Stimulated activated CD4-positive, alpha-beta T cell treated with anti-CD3 and anti-CD28 coated beads, Interleukin-12 subunit alpha, Interleukin-12 subunit beta, amount 100 ng/mL, for 48 hours (primary cell): ENCODE measurements at places on chromosomes 2 and 18.

- DNase-seq, result no peak
These were observed 179.8 kb upstream of the RBBP8 start for GRCh38 chr18:22753130-22753831.

DNA sequence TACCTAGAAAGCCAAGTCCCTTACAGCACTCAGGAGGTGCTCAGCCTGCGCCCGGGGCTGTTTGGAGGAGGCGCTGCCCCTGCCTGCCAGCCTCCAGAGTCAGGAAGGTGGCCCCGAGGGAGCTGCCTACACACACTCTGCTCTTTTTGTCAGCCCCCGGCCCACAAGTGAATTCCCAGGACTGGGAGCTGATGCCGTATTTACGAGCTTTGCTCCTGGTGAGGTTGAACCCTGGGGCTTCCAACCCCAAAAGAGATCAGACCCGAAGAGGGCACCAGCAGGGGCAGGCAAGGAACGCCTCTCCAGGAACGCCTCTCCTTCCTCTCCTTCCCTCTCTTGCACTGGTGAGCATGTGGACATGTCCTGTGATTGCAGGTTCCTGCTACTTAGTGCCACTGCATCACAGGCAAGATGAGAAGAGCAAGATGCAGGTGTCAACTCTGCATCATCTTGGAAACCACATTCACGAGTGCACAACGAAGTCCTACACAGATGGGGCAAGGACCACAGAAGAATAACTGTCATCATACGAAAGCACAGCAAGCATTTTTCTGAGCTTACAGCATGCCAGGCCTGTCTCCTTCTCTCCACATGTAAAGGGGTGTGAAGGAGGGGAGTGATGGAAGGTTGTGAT is 126.7 kb downstream of the NDUFA10 start:
- DNase-seq, result no peak

DNA sequence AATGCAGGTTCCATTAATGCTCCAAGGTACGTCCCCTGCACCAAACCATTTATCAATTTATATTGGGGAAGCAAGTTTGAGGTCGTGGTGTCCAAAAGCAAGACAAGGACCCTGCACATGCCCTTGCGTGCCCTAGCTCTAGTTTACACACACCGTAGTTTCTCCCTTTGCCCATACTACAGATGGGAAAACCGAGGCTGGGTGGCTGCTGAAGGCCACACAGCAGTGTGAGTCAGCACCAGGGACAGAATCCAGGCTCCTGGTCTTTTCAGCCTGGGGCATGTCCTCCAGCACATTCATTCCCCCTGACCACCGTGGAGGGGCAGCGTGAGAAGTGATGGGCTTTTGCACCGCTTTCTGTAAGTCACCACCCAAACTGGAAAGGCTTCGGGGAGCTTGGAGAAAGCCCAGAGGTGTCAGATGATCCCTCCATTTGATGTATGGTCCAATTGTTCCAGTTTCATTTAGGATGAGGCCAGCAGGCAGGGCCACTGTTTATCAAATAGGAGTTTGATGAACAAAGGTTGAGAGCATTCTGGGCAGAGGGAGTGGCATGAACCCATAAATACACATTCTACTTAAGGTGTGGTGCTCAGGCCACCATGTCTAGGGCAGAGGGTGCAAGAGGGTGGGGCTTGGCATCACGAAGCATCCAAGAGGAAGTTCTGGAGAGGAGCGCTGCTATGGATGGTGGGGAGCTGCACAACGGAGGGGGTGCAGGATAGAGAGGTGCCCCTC is 274.1 kb downstream of the HAUS1 start:
- DNase-seq, result no peak

- no peak for DNase-seq
These were observed 20.0 kb downstream of the BUB1 start for GRCh38 chr2:110657724-110658305.

- no peak for DNase-seq
These were observed 128.2 kb downstream of the SS18 start for GRCh38 chr18:25962176-25962575.

GRCh38 chr2:101817481-101817880 is 120.0 kb downstream of the MAP4K4 start:
- no peak for DNase-seq
